Hepatocyte (in vitro differentiated cells): ENCODE measurements at places on chromosomes 3 and 15.

DNA sequence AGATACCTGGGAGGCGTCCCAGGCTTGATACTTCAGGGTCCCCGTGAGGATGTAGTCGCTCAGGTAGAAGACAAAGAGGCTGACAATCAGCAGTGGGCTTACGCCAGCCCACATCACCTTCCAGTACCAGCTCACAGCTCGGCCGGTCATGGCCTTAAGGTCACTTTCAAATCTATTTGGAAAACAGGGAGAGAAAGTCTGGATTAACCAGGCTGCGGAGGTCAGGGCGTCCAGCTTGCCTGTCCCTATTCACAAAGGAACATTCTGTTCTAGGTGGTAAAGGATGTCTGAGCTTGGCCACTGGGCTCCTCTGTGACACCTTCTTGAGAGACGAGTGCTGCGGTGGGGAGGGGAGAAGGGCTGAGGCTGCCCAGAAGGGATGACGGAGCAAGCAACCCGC lies 36.5 kb downstream of the SLC6A20 start:
- DNase-seq, result no peak

- no peak for DNase-seq
Observed at GRCh38 chr3:37964716-37965115, 25.9 kb upstream of the VILL start.

DNA sequence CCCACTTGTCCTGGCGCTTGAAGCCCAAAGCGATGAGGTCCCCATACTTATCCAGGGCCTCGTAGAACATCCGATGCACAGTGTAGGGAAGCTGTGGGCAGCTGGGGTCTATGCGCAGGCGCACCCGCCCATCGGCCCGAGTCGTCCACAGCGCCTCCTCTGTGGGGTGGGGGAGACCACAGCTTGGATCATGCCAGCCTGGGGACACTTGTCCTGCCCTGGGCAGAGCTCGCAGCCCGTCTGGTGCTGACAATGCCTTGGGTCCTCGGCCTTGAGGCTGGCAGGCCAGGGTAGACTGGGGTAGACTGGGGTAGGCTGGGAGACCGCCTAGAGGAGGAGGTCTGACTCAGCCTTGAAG lies 39.8 kb downstream of the ACSBG1 start:
- no peak for DNase-seq

DNA sequence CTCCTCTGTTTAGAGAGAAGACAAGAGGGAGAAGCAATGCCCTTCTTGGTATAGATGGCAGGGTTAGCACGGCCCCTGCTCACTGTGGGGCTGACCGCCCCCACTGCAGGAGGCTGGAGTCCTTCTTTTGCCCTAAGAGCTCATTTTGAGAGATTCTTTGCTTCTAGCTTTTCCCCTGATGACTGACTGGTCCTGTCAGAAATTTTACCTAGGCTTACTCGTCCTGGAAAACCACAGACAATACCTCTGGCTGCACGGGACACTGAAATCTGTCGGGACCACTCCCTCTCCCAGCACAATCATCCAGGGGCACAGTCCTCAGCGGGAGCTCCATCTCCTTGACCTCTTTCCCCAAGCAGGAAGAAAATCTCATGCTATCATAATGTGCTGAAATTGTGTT lies 143.0 kb upstream of the RGMA start:
- DNase-seq, result no peak

- DNase-seq, result no peak
Observed at GRCh38 chr3:158660711-158661110, 11.7 kb downstream of the LXN start.
